Brain pericyte (primary cell): ENCODE measurements at places on chromosomes 12 and 14.

- DNase-seq: no peak
Measured at GRCh38 chr12:121536899-121537813, 43.7 kb downstream of the KDM2B start.

DNA sequence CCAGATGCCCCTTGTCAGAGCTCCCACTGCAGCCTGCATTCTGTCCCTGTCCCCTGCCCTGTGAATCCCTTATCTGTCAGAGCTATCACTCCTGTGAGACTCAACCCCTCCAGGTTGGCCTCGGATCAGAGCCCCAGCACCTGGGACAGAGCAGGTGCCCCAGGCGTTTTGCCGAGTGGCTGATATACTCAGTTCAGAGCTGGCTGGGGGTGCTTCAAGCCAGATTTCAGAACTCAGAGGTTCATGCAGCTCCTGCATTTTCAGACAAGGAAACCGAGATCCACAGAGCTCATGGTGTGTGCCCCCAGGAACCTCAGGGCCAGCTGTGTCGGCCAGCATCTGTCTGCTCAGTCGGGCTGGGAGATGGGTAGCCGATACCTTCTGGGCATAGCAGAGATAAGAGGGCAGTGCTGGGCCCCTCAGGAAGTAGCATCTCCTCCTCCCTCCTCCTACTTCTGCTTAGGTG, 228.0 kb upstream of the RTL1 start:
- DNase-seq: no peak

GRCh38 chr12:122834921-122835749, at the start of gene HIP1R:
Gene HIP1R, plus strand, starts transcription at chr12:122835457. Its CDS starts 94 bp downstream, at chr12:122835551.
- no peak for DNase-seq

- DNase-seq: no peak
Measured at GRCh38 chr14:63926641-63927040, 73.8 kb downstream of the SYNE2 start.

DNA sequence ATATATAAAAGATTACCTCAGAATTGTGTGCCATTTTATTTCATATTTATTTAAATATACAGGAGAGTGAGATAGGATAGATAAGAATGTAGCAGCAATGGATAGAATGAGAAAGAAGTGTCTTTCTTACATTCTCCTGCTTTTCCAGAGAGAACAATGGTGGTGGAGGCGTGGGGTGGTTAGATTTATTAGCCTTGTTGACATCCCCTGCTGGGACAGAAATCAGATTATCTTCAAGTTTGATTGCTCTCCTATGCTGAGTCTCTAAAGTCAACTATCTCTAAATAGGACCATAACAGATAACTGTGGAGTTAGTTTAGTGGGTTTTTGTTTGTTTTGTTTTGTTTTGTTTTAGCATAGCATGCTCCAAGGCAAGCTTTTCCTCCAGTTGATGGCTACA, 397.6 kb downstream of the LRFN5 start:
- DNase-seq: no peak

GRCh38 chr12:44507461-44507860, 368.7 kb downstream of the NELL2 start:
- no peak for DNase-seq

GRCh38 chr14:90072350-90072749, 10.6 kb downstream of the KCNK13 start:
- DNase-seq: no peak

DNA sequence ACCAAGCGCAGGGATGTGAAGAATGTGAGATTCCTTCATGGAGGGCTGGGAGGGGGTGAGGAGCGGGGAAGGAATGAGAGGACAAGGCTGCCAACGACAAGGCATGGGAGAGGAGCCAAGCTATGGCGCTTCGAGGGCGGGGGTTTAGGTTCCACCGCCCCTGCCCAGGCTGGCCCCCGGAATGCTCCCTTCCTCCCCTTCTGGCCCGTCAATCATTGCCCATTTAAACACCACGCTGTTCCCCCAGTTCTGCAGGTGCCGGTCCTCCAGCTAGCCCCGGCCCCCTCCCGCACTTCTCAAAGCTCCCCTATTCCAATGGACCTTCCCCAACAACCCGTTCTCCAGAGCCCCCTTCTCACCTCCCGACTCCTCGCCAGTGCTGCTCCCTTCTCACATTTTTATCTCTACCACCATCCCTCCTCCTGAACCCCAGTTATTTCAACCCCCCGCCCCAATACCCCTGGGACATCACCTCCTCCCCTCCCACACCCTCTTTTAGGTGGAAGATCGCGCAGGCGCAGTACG, 428 bp downstream of the RNF41 start:
- DNase-seq: no peak

DNA sequence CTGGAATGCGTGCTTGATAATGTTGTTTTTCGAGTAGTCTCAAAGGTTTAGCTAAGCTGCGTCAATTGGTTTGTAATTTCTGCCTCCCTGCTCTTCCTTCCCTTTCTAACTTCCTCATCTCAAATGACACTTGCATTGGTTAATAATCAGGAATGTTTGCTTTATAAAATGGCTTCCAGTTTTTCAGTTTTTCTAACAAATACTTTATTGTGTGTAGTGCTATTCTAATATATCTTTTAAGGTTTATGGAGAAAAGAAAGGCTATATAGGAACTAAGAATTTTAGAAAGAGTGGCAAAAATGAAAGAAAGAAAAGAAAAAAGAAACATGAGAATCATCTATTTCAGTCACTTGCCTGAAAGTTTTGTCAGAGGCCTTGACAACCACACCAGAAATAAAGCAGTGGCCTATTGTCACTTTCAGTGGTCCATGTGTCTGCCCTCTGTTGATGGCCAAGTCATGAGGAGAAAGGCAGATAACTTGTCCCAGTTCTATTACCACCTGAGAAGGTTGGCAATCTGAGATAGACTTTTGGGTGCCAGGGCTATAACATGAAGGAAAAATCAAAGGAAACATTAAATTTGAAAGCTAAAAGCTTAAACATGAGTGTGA, 221.9 kb upstream of the KITLG start:
- DNase-seq: no peak

- DNase-seq: no peak
Measured at GRCh38 chr12:122309564-122310121, 43.3 kb upstream of the VPS33A start.

DNA sequence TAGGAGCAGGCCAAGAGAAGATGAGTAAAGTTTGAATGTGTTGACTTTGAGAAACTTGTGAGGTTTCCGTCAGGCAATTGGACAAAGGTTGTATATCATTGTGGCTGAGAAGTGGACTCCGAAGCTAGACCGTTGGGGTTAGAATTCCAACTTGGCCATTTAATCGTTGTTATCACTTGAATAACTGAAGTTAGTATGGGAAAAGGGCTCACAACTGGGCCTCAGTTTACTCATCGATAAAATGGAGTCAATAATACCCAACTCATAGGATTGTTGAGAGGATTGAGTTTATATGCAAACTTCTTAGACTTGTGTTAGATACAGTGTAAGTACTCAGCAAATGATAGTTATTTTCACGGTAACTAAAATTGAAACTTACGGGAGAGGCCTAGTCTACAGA, 846 bp downstream of the SLIRP start:
- DNase-seq: no peak

- no peak for DNase-seq
Measured at GRCh38 chr14:95652690-95653089, 33.5 kb upstream of the TCL1B start.

DNA sequence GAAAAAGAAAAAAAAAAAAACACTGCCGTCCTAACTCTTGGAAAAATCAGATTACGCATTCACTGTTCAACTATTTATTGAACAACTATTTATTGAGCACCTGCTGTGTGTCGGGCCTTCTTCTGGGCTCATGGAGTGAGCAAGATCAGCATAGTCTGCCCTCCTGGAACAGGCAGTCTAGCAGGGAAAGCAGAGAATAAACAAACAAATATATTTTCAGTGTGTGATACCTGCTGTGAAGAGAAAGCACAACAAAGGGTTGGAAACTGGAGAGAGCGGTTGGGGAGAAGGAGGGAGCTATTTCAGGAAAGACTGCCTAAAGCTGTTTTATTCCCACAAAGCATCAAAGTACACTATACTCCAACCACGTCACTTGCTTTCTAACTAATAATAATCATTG, 10.8 kb downstream of the PROX2 start:
- peak; percentile 73 for DNase-seq

DNA sequence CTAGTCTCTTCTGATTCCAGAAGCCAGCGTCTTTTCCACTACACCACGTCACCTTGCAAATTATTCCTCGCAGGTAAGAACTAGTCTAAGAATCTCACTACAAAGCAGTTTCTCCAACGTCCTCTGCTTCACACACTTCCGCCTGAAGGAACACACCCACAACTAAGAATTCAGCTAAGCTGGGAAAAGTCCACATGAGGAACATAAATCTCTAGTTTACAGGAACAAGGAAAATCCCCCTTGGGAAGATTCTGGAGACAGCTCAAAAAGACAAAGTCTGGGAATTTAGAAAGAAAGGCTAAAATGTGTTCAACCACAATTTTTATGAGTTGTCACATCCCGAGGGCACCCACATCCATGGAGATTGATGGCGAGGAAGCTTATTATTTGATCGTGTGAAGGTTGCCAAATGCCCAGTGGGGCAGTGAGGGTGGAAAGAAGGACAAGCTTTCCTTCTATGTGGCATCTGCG, 780.2 kb upstream of the TBX3 start:
- DNase-seq: no peak

DNA sequence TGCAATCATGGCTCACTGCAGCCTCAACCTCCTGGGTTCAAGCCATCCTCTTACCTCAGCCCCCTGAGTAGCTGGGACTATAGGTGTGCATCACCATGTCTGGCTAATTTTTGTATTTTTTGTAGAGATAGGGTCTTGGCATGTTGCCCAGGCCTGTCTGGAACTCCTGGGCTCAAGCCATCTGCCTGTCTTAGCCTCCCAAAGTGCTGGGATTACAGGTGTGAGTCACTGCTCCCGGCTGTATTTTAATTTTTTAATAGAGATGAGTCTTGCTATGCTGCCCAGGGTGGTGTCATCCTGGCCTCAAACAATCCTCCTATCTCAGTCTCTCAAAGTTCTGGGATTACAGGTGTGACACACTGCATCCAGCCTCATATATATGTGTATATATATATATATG, 31.7 kb upstream of the GPRC5A start:
- DNase-seq: no peak

GRCh38 chr14:67232066-67232465, 9.2 kb upstream of the PALS1 start:
- DNase-seq: no peak

- no peak for DNase-seq
Measured at GRCh38 chr12:67720351-67720856, 71.9 kb downstream of the DYRK2 start.

DNA sequence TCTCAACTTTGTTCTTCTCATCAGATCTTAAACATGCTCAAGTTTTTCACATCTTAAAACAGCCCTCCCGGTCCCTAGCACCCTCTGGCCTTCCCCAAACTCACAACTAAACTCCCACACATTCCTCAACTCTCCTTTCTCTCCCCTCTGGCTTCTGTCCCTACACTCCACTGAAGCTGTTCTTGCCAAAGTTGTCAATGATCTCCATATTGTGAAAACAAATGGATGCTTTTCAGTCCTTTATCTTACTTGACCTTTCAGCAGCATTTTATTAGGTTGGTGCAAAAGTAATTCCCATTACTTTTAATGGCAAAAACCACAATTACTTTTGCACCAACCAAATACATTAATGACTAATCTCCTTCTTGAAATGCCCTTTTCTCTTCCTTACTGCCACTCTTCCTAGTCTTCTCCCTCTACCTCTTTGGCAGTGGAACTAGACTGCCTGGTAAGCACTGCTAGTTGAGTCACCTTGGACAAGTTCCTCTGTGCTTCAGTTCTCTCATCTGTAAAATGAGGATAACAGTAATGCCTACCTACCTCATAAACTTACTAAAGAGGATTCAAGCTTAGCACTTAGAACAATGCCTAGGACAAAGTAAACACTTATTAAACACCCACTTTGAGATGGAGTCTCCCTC, 16.0 kb downstream of the CERS5 start:
- DNase-seq: no peak

DNA sequence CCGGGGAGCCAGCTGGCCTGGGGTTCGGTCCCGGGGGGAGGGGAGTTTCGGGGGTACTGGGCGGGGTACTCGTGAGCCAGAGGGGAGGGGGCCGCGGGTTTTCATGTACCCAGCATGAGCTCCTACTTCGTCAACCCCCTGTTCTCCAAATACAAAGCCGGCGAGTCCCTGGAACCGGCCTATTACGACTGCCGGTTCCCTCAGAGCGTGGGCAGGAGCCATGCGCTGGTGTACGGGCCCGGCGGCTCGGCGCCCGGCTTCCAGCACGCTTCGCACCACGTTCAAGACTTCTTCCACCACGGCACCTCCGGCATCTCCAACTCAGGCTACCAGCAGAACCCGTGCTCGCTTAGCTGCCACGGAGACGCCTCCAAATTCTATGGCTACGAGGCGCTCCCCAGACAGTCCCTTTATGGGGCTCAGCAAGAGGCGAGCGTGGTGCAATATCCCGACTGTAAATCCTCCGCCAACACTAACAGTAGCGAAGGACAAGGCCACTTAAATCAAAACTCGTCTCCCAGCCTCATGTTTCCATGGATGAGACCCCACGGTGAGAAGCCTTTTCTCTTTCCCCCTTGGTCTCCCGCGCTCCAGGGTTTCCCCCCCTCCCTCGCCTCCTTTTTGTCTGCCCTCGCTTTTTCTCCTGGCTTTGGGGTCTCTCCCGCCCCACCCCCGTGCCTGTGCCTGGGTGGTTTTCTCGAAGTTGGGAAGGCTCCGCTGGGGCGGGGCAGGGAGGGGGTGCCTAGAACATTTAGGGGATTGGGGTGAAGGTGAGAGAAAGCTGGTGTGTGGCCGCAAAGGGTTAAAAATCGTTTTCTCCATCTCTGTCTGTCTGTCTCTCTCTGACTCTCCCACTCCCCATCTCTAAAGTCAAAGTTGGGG, 627 bp downstream of the HOXC8 start:
- no peak for DNase-seq

DNA sequence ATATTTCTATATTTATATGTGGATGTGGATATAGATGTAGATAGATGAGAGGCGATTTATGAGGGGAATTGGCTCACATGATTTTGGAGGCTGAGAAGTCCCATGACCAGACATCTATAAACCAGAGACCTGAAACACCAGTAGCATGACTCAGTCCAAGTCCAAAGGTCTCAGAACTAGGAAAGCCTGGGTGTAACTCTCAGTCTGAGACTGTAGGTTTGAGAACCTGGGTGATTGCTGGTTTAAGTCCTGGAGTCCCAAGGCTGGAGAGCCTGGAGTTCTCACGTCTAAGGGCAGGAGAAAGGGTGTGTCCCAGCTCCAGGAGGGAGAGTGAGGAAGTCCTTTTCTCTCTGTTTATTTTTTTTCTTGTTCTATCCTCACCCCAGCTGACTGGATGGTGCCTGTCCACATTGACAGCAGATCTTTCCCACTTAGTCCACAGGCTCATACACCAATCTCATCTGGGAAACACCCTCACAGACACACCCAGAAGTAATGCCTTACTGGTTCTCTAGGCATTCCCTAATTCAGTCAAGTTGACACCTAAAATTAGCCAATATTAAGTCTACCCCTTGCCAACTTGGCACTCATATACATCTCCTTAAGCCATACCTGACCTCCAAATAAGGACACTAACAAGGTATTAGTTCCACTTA, 45.4 kb downstream of the EMP1 start:
- no peak for DNase-seq

- DNase-seq: no peak
Measured at GRCh38 chr14:22865424-22866405, 5.8 kb upstream of the LRP10 start.
